ENCODE measurements at places on chromosomes 2 and 18.
A peak's percentile ranks its signal among the peaks of the same experiment; 100 is the strongest.

DNA sequence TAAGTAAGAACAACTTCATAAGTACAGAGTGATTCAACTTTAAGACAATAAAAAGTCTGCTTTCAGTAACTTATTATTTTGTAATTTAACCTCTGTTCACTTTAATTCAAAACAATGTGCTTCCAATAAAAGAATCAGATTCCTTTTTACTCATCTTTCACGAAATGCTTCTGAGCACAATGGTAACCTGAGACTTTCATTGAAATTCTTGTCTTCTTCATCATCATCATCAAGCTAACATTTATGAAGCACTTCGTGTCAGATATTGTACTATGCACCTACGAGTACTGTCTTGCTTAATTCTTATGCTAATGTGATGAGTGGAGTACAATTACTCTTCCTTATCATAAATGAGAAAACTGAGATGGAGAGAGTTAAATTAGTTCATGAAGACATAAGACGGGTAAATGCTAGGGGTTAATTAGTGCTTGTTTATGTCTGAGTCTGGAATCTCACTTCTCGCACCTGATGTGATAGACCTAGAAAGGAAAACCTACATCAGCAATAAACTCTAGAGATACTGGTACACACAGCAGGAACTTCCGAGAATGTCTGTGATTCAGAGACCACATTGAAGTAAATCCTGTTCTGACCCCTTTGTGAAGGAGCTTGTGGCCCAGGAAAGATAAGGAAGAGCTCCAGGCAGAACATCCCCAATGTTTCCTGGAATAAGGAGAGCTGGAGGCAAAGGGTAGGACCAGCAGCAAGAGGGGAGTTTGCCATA lies 227.6 kb upstream of the ETAA1 start:
- peak; percentile 9 for DNase-seq

- DNase-seq: no peak
Measured at GRCh38 chr2:186946896-186947467, 98.0 kb upstream of the ZSWIM2 start.

DNA sequence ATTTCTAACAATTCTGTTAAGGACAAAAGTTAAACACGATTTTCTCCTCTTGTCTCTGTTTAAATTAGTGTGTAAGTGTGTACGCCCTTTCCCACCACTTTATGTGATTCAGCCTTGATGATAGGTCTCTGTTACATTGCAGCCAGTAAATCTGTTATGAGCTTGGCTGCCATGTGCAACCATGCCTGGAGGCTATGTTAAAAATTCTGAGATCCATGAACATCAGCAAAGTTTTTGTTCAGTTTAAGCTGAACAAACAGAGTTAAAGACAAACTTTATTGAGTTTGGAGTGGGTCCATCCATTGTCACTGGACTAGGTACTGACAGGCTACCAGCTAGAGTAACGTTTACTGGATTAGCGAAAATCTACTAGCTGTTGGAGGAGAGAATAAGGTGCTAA lies 110.4 kb downstream of the NCKAP5 start:
- no peak for DNase-seq

DNA sequence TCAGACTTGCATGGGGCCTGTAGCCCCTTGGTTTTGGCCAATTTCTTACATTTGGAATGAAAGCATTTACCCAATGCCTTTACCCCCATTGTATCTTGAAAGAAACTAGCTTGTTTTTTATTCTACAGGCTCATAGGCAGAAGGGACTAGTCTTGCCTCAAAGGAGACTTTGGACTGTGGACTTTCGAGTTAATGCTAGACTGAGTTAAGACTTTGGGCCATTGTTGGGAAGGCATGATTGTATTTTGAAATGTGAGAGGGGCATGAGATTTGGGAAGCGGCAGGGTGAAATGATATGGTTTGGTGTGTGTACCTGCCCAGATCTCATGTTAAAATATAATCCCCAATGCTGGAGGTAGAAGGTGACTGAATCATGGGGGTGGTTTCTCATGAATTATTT lies 13.4 kb upstream of the WDR75 start:
- DNase-seq: no peak

GRCh38 chr2:141021109-141021508 lies 1109.7 kb downstream of the LRP1B start:
- peak; percentile 44 for DNase-seq

DNA sequence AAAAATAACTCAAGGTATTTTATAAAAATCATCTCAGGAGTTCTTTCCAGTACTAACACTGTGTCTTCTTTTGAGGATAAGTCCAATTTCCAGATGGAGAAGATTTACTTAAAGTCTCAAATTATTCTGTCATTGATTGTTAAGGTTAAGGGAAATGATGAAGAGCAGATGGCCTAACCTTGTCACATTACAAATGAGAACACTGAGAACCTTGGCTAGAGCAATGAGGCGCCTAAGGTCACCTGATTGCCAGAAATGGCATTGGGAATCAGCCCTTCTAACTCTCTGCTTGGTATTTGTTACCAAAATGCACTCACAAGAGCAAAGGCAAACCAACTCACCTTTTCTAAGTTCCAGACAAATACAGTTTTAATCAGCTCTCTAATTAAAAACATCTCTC lies 835.1 kb downstream of the RNF144A start:
- no peak for DNase-seq

DNA sequence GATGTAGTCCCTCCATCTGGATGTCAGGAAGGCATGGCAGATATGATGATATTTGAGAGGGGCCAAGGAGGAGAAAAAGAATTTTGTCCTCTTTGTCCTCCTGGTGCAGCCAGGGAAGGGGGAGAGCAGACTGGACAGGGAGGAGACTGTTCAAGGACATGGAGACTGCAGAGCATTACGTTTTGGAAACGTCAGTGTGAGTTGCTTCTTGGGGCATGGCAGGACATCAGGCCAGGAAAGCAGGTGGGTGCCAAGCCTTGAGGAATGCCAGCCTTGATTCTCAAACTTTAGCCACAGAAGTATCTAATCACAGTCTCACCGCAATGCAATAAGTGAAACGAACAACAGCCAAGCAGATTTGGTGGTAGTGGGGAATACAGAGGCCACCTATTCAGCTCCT lies 66.2 kb downstream of the BMP10 start:
- no peak for DNase-seq

- DNase-seq: no peak
Measured at GRCh38 chr2:39975476-39976020, 196.5 kb upstream of the THUMPD2 start.

DNA sequence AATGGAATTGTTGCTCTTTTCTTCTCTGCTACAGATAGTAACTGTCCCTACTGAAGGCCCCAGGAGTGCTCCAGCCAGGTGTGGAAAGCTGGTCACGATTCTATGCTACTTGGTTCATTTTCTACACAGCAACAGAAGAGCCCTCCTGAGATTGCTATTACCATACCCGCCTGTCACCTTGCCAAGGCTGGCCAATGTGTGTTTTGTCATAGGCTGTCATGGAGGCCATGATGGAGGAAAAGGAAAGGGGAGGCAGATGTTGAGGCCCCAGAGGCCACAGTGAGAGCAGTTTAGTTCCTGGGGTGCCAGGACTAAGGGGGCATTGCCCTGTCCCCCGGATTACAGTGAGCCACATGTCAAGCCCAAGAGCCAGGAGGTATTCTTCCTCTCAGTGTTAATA lies 952 bp downstream of the ELMOD3 start:
- no peak for DNase-seq

GRCh38 chr2:234881413-234882241 lies 70.2 kb upstream of the SH3BP4 start:
- peak; percentile 90 for DNase-seq

DNA sequence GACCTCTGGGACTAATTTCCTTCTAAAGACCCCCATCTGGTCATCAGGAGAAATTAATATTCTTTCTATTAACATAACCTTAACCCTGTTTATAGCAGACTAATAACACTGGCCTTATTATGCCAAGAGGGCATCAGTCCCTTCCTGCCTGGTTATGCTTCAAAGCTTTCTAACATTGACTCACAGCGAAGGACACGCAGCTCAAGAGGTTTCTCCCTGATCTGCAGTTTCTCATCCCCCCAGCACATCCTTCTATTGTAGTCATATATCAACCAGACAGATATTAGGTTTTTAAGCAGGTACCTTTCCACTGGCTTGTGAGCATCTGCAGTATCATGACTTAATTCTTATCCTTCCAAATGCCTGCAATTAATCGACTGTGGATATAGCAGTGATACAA lies 100.0 kb upstream of the CXCR4 start:
- DNase-seq: no peak

- DNase-seq: no peak
Measured at GRCh38 chr18:23856466-23857163, 157.9 kb upstream of the TTC39C start.

DNA sequence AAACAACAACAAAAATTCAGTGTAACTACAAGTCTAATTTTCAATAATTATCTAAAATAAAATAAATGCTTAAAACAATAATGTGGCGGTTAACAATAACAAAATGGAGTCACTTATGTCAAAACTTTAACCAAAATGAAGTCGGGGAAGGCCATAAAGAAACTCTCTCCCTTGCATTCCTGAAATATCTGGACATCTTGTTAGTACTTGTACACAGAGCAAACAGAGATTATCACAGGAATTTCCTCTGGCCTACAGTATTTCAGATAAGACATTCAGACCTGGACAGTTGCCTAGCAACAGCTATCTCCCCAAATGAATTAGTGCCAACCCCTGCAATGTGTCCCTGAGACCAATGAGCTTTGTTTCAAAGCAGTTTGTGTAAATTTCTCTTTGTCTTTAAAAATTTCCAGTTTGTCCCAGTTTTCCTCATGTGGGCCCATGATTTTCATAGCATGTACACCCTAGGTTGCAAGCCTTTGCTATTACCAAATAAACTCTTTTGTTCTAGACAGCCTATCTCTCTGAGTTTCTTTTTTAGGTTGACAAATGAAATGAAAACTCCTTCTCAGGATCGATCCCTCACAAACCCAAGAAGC lies 68.6 kb downstream of the EXOC6B start:
- peak; percentile 97 for DNase-seq

- no peak for DNase-seq
Measured at GRCh38 chr2:12589802-12590320, 126.9 kb upstream of the TRIB2 start.

DNA sequence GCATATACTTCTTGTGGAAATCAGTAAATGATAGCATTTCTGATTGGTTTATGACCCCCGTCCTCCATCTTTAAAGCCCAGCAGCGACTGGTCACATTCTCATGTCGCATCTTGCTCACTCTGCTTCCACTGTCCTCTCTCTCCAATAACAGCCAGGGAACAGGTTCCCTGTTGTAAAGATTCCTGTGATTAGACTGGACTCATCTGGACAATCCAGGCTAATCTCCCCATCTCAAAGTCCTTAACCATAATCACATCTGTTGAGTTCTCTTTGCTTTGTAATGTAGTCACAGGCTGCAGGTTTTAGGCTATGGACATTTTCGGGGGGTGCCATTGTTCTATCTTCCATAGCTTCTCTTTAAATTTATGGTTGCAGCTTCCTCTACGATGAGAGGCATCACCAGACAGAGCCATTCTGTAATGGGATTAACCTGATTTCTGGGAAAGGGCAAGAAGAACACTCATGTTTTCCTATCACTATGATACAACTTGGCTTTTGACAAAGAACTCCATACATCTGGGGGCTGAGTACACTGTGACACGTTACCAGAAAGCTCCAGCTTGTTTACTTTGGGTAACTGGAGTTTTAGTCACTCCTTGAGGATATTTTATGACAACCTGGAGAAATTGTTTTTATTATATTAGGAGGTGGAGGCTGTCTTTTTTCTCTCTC lies 159.0 kb downstream of the NYAP2 start:
- no peak for DNase-seq

- DNase-seq: no peak
Measured at GRCh38 chr2:181250691-181251090, 206.5 kb upstream of the ITGA4 start.

- no peak for DNase-seq
Measured at GRCh38 chr2:86224645-86225355, 25.5 kb downstream of the MRPL35 start.

GRCh38 chr2:43832457-43832856 lies 6.2 kb downstream of the ABCG5 start:
- no peak for DNase-seq

DNA sequence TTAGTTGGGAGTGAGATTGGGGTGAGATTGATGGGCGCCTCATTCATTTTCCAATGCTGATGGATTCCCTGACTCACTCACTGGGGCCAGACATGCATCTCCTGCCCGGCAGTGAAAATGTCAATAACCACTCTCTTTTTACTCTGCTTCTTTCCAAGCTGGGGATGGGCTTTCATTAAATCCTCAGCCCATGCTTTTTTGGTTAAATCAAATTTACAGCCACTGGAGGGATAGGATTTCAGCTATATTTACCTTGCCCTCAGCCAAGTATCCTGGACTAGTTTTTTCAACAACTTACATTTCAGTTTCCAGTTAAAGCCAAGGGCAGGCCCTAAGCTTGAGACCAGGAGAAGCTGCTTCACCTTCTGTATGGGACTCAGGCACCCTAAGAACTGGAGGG lies 162.8 kb downstream of the TSN start:
- DNase-seq: no peak

GRCh38 chr18:78430131-78430758 lies 549.4 kb upstream of the SALL3 start:
- DNase-seq: no peak

GRCh38 chr2:127083819-127084503 lies 23.0 kb downstream of the BIN1 start:
- DNase-seq: peak; percentile 84

GRCh38 chr2:47208852-47209606 lies 53.9 kb upstream of the STPG4 start:
- peak; percentile 81 for DNase-seq

- no peak for DNase-seq
Measured at GRCh38 chr18:74179623-74180199, 31.4 kb downstream of the TIMM21 start.

DNA sequence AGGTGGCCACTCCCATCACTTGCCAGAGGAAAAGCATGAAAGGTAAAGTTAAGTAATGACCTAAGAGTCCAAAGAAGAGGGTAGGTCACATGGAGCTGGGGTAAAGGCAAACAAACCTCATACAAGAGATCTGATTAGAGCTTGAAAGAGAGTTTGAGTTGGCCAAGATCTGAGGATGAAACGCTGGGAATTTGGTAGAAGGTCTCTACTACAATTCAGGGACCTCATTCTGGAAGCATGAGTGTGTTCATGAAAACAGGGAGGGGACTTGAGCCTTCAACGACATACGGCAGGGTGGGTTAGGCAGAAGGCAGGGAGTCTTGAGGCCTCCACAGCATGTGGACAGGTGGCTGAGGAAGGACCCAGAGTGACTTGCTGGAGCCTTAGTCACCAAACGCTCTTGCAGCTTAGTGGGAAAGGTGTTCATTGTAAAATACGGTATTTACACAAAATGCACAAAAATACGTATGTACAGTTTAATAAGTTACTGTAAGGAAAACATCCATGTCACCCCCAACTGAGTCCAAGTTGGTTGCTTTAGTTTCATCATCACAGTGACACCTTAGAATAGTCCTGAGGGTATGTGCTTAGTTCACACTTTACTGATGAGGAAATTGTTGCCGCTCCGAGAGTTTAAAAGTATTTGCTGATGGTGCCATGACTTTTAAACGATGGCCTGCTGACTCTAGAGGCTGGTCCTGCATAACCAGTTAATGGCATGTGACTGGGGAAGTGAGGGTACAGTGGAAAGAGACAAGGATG lies 5.0 kb upstream of the FARP2 start:
- DNase-seq: no peak
